Stimulated activated CD8-positive, alpha-beta memory T cell treated with anti-CD3 and anti-CD28 coated beads, Interleukin-4, amount 100 ng/mL, for 48 hours (primary cell): ENCODE measurements at places on chromosomes 1 and 21.

GRCh38 chr1:47187926-47188250 is 1.9 kb downstream of the PDZK1IP1 start:
- DNase-seq: no peak

DNA sequence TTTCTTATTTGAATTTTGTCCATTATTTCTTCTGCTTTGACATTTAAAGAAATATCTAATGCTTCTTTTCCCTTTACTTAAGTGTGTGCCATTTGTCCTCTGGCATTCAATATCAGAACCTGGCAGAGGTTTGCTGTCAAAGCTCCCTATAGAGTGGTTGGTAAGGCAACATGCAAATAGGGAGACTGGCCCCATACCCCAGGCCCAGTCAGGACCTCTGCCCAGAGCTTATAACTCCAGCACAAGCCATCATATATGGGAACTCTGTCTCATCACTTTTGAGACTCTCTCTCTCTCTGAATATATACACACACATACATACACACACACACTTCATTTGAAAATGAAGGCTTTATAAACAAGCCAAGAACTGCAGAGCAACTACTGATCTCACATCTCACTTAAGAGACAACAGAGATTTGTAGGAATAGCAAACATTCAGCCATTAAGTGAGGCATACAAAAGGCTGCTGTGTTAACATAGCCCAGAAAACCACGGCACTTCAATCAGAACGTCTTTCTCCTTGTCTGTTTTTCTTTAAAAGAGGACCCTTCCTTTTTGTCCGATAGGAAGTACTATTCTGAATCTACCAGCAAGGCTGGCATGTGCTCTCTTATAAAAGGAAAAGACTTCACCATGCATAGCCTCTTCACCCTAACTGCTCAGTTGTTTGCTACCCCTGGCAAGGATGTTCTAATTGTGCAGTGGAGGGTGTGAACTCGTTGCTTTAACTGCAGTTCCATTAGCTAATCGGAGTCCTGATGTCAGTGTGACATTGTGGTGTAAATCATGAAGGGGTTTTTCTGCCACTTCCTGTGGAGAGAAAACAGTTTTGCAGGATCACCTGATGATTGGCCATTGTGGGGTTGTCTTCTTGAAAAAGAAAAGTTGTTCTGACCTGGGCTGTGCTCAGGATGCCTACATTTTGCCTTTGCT is 101.7 kb downstream of the NR5A2 start:
- DNase-seq: no peak

DNA sequence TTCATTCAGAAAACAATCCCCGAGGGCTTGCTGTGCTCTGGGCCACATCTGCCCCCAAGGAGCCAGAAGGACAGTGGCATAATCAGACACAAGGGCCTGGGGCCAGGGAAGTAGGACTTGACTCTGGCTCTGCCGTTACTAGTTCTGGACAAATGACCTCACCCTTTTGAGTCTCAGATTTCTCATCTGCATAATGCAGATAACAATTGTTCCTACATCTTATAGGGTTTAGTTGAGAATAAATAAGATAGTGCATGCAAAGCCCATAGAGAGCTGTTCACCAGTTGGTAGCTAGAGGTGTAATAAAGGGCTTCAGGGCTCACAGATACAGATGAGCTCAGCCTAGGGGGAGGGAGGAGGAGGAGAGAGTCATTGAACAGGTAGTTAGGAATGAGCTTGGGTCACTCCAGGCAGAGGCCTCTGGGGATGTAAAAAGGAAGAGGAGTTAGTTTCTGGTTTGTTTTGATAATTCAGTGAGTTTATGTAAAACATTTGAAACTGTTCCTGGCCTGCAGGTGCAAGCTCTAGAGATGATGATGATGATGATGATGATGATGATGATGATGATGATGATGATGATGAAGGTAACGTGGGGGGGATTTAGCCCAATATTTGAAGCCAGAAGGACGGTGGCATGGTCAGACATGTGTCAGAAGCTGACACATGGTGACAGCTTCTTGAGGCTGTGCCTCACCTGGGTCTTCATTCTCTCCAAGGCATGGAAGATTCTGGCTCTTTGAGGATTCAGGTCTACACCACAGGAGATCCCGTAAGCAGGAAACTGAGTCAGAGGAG is 858 bp downstream of the LACTBL1 start:
- no peak for DNase-seq

- peak; percentile 95 for DNase-seq
These were observed 26.9 kb upstream of the RAP1A start for GRCh38 chr1:111592389-111593361.

DNA sequence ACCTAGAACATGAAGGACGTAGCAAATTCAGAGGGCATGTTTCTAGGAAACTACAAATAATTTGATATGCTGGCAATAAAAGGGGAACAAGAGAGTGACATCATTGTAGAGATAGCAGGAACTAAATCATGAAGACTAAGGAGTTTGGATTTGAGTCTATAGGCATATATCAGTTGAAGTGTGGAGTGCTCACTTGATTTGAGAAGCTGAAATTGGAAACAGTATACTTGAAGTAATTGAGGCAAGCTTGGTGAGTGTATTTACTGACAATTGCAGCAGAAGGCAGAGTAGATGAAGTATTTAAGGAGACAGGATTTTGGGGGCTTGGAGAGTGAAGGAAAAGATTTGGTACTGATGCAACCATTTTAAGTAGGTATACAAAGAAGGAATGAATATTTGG is 6.4 kb upstream of the TMCO2 start:
- no peak for DNase-seq

GRCh38 chr1:27562534-27563340 is 41.2 kb downstream of the AHDC1 start:
- no peak for DNase-seq
